ENCODE measurements at places on chromosomes 12 and 14. TPM values are rescaled to one million over a fixed set of nuclear protein-coding genes. Genes with fewer than 3 reads are reported as not detected.

The BBOF1 gene
- 5.8 TPM for total RNA-seq

The SYNE3 gene
- 10.5 TPM for total RNA-seq

The ACRBP gene
- 1.2 TPM for total RNA-seq

The ART4 gene
- 5.2 TPM for total RNA-seq

The RAB2B gene
- 16.8 TPM for total RNA-seq

The CFAP54 gene
- 0.13 TPM for total RNA-seq

The AKAP6 gene
- total RNA-seq: 7.3 TPM
